Activated naive CD4-positive, alpha-beta T cell treated with anti-CD3 and anti-CD28 coated beads for 36 hours (primary cell): ENCODE measurements at places on chromosomes 7 and 10. TPM values are rescaled to one million over a fixed set of nuclear protein-coding genes. Genes with fewer than 3 reads are reported as not detected.

Gene VAX1
- total RNA-seq = not detected

Gene CLDN15
- total RNA-seq = 11.1 TPM

Gene CCZ1B
- total RNA-seq = 66.1 TPM

Gene MRLN
- total RNA-seq = not detected

Gene SPACDR
- total RNA-seq = 2.3 TPM

Gene OPN1SW
- total RNA-seq = not detected

Gene IPMK
- total RNA-seq = 5.6 TPM

Gene CLRN3
- not detected for total RNA-seq

Gene ITGB8
- not detected for total RNA-seq

Gene CHST3
- total RNA-seq = 0.55 TPM

Gene HSPA12A
- total RNA-seq = 0.05 TPM

Gene NUPR2
- not detected for total RNA-seq

Gene BCL7B
- 44.1 TPM for total RNA-seq

Gene ADRA2A
- not detected for total RNA-seq

Gene EBLN1
- not detected for total RNA-seq

Gene TLX1
- total RNA-seq = not detected

Gene MGAM2
- total RNA-seq = not detected

Gene KIAA1217
- 0.86 TPM for total RNA-seq

Gene MYOZ1
- total RNA-seq = not detected

Gene CDNF
- total RNA-seq = 1.8 TPM

Gene IL2RA
- 443 TPM for total RNA-seq

Gene KIF11
- total RNA-seq = 43.2 TPM

Gene SUN3
- not detected for total RNA-seq

Gene CYP2C19
- total RNA-seq = 0.22 TPM

Gene UBE2D1
- 9.3 TPM for total RNA-seq

Gene CTTNBP2
- not detected for total RNA-seq

Gene WNT2
- not detected for total RNA-seq

Gene SLC16A12
- total RNA-seq = not detected

Gene CYP2C8
- not detected for total RNA-seq

Gene ICA1
- 0.94 TPM for total RNA-seq

Gene CABCOCO1
- not detected for total RNA-seq

Gene TDRD1
- total RNA-seq = 0.79 TPM

Gene LIPM
- total RNA-seq = not detected

Gene PON3
- not detected for total RNA-seq

Gene AMPH
- not detected for total RNA-seq

Gene AKR1C8
- not detected for total RNA-seq

Gene OGDHL
- total RNA-seq = 0.37 TPM

Gene SLC16A9
- 0.86 TPM for total RNA-seq

Gene EBF3
- total RNA-seq = not detected

Gene DNAH11
- 0.02 TPM for total RNA-seq

Gene ZNF727
- 0.44 TPM for total RNA-seq
